ENCODE measurements at places on chromosomes 1 and 21. TPM values are rescaled to one million over a fixed set of nuclear protein-coding genes. Genes with fewer than 3 reads are reported as not detected.

GRCh38 chr1:209433649-209434031, 149.9 kb upstream of the CAMK1G start:
- DNase-seq = no peak

DNA sequence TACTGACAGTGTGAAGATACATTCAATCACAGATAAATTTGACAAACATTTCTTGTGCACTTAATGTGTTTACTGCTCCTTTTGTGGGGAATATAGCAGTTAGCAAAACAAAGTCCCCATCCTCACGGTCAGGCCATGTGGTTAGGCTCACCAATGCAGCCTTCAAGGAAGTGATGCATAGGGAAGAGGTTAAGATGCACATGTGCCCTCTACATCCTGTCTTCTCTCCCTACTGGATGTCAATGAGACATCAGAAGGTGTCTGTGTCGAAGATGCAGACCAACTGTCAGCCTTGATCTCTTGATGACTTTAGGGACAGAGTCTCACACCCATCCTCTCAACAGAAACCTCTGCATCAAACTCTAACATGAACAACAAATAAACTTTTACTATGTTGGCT, 78.7 kb downstream of the FH start:
- no peak for DNase-seq

GRCh38 chr1:24551960-24552571, 3.8 kb upstream of the NCMAP start:
- DNase-seq = peak; percentile 58

GRCh38 chr1:236765831-236766230, 29.3 kb upstream of the MTR start:
- no peak for DNase-seq

GRCh38 chr1:24725209-24725651, 20.0 kb upstream of the CLIC4 start:
- DNase-seq = no peak

DENND1B gene
- total RNA-seq = 9.5 TPM

ZYG11A gene
- total RNA-seq = 0.40 TPM

SMCP gene
- total RNA-seq = not detected

Data from left lobe of liver (tissue), 2 donors.